Stimulated activated CD8-positive, alpha-beta memory T cell treated with anti-CD3 and anti-CD28 coated beads, Interleukin-12 subunit alpha, Interleukin-12 subunit beta, amount 100 ng/mL, for 4 hours (primary cell): ENCODE measurements at places on chromosomes 7 and 10.
A peak's percentile ranks its signal among the peaks of the same experiment; 100 is the strongest.

DNA sequence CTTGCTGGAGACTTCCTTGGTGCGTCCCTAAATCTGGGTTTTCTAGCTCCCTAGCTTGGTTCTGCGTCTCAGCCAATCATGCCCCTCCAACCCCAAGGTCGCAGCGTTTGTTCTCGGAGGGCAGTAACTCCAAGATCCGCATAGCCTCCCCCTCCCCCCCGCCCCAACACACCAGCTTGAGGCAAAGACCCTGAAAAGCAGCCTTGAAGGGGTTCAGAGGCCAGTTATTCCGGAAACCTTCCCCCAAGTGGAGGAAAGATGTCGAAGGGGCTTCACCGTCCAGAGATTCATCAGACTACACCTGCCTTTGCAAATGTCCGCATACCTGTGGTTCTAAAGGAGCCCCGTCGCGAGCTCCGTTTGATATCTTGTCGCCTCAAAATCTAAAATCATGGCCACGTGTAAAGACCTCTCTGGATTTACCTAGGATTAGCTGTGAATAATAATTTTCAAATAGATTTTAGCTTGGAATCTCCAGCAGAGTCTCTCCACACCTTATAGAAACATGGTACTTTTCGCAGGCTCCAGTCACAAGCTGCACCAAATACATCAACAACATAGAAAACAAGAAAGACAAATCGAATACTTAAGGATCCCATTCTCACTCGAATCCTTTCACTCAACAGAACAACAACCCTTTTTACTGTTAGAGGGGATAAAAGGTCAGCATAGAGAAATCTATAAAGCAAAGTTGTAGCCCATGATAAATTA is 7.9 kb downstream of the DLX6 start:
- DNase-seq, result no peak

- DNase-seq, result peak; percentile 79
These were observed at the start of gene ARHGAP19 for GRCh38 chr10:97292097-97292861. TSS of gene ARHGAP19 (minus strand) at chr10:97292637. CDS start at chr10:97292627, 10 bp downstream.

DNA sequence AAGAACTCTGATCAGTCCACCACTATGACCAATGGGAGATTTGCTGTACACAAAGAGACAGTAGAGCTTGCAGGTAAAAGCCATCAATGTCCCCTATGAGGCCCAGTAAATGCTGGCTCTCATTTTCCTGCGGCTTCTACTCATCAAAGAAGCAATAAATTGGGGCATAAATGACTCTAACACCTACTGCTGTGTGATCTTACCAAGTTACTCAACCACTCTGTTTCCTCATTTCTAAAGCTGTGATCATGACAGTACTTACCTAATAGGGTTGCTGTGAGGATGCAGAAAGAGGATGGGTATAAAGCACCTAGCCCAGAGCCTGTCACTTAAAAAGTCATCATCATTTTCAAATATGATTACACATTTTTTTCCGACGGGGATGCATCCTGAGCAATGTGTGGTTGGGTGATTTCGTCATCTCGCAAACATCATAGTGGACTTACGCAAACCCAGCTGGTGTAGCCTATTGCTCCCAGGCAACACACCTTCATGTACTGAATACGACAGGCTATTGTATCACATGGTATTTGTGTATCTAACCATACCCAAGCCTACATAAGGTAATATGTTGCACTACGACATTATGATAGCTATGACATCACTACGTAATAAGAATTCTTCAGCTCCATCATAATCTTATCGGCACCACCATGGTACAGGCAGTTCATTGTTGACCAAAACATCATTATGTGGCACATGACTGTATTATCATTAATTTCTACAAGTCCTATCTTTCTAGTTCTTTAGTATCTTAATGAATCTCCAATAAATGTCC is 7.1 kb upstream of the MGMT start:
- no peak for DNase-seq

- no peak for DNase-seq
These were observed 20.0 kb upstream of the JAZF1 start for GRCh38 chr7:28200598-28200997.

- no peak for DNase-seq
These were observed 23.2 kb downstream of the DNTT start for GRCh38 chr10:96327462-96327861.

- no peak for DNase-seq
These were observed 46.4 kb downstream of the CASD1 start for GRCh38 chr7:94556028-94556427.

DNA sequence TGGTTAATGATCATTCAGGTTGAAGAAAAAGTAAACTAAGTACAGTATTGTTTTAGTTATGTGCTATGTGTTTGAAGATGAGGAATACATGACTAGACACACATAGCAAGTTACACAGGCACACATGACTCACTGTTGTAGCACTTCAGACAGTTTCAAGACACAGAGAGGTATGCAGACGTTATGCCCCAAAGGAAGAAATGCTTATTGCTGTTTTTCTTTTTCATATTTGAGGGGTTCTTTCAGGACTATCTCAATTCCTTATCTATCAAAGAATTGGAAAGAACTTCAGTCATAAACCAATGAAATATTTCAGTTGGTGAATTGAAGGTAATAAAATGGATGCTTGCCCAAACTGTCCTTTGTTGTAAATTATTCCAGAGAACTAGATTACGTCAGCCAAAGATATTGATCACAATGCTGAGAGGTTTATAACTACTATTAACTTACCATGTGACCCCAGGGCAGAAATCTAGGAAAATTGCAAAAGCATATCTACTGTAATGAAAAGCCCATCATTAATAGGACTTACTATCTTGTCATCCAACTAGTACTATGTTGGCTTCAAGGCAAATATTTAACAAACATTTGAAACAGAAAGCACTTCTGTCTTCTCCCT is 61.2 kb upstream of the CAPZA2 start:
- no peak for DNase-seq

DNA sequence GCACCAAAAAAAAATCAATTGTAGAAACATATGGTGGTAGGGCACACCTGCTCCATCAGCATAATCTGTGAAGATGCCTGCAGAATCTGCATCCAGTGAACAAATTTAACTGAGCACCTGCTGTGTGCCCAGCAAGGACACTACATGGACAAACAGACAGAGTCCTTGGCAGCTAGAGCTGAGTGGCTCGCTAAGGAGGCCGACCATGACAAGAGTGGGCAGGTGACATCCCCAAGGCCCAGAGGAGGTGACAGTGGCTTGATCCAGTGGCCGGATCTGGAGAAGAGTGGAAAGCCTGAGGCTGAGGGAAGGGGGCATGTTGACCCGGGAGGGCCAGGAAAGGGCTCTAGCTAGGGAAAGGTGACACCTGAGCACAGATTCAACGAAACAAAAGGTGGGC is 68.1 kb downstream of the MAD1L1 start:
- no peak for DNase-seq

- DNase-seq, result no peak
These were observed 108.9 kb downstream of the ITGB8 start for GRCh38 chr7:20439416-20440185.

GRCh38 chr7:114819616-114820362 is 102.1 kb upstream of the MDFIC start:
- no peak for DNase-seq

DNA sequence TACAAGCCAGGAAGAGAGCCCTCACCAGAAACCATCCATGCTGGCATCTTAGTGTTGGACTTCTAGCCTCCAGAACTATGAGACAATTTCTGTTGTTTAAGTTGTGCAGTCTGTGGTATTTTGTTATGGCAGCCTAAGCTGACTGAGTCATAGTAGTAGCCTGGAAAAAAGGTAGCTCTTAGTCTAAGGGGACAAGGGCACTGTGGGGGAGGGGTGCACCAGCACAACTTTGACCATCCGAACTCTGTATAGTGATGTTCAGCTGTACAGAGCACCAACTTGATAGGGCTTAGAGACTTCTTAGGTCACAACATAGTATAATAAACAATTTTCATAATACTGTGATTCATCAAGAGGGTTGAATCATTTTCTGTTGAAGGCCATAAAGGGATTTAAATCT is 14.3 kb downstream of the EIF4EBP2 start:
- DNase-seq, result no peak
